Mucosa of gallbladder (tissue), 1 donor: ENCODE measurements at places on chromosomes 12 and 14.

DNA sequence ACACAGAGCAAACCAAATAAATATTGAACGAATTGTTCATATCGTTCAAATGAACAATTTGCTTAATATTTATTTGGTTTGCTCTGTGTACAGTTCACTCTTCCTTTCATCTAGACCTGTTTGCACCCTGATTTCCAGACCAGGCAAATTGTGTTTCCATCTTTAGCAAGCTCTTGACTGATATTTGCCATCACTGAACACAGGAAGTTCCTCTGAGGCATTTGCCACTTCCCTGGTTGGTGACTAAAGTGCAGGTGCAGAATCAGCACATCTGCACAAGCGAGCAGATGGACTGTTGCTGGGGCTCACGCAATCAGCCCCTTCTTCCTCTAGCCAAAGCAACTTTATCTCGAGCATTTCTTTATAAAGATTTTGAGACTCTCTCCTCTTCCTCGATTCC, 112.9 kb downstream of the DAAM1 start:
- DNase-seq: no peak

DNA sequence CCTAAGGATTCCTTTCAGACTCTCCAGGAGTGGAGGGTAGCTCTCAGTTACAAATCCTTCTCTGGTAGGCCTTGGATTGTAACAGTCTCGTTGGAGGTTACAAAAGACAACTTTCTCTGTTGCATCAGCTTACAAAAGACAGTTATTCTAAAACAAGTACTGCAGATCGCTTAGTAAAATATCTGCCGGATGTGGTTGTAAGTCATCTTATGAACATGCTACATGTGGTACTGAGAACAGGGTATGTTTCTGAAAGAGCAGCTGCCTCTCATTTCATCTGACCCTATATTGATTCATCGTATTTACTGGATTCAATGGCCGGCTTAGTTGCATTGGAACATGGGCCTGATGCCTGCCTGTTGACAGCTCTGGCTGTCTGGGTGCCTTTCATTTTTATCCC, 157.4 kb downstream of the PTCSC3 start:
- no peak for DNase-seq

DNA sequence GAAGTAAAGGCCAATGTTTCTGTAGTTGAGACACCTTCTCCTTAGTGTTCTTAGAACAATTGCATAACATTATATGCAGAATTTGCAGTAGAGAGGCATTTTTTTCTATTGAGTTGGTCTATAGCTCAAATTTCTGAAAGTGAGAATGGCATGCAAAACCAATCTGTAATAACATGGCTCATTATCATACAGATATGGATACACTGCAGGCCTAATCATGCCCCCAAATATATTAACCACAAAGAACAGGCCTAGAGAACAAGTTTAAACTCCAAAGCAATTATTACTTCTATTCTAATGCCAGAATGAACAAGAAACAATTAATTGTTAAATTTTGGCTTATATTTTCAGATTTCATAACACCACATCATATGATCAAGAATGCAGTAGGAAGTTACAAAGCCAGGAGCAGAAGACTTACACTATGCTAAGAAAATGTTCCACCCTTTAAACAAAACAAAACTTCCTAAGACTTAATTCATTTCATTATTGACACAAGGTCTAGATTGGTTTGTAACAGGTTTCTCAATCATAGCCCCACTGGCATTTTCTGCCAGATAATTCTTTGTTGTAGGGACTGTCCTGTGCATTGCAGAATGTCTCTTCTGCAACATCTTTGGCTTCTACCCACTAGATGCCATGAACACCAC, 26.9 kb downstream of the TMTC1 start:
- DNase-seq: no peak

DNA sequence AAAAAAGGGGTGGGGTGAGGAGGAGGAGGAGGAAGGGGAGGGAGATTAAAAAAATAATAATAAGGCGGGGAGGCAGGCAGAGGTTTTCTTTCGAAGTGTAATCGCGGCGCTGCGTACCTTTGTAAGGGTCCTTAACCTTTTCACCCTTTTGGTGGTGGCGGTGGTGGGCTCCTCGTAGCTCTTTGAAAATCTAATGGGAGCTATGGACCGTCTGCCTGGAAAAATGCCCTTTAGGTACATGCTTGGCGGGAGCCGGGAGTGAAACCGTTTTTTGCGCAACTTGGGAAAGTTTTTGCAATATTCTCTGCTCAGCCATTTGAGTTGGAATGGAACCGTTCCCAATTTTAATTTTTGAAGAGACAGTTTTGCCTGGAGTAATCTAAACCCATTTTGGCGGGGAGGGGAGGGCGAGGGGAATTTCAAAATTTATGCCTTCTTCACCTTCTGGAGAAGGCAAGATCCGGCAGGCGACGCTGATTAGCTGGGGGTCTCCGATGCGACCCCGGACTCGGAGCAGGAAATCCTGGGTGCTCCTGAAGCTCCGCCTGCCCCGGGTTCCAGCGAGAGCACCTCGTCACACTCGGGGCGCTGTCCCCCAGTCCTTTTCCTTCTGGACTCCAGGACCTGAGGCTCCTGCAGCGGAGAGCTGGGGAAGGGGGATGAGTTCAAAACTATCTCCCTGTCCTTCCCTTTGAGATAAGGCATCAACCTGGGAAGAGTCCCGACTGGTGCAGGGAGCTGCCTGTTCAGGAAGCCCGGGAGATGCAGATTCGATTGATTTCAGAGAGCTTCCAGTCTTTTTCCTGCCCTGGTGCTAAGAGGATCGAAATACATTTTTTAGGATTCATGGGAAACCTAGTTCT, 74.6 kb upstream of the TBX5 start:
- no peak for DNase-seq

- DNase-seq: no peak
Observed at GRCh38 chr12:58894040-58894439, 26.3 kb downstream of the LRIG3 start.

- DNase-seq: no peak
Observed at GRCh38 chr12:132380641-132381040, 51.3 kb upstream of the GALNT9 start.

DNA sequence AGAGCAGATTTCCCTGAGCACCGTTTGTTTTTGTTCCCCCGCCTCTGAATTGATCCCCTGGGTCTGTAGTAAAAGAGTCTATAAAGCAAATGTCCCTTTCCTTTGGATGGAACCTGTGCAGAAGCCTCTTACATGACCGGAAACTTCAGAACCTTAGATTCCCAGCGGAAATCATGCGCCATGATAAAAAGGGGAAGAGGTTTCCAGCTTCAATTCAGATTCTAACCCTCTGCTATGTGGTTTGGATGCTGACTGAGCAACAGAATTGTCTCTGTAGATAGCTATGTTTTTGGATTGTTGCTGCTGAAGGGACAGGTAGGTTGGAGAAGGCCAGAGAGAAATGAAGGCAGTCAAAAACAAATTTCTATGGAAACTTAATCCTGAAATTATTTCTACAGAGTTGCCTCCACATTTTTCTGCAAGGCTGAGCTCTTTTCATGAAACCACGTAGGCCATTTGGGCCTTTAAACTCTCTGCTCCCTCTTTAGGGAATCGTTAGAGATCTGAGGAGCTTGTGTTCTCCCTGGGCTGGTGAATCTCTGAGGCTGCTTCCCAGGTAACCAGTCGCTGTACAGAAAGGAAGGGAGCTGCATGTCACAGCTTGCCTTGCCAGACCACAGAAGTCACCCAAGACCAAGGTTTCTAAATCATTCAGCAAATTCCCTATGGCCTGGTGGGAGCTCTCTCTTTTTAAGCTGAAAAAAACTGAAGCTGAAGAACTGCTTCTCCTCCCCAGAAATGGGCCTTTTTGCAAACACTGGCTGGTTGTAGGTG, 28.7 kb upstream of the OR10P1 start:
- no peak for DNase-seq

- no peak for DNase-seq
Observed at GRCh38 chr14:58362798-58363412, 32.8 kb upstream of the TOMM20L start.

- no peak for DNase-seq
Observed at GRCh38 chr12:124592050-124592449, 24.6 kb upstream of the NCOR2 start.

- DNase-seq: no peak
Observed at GRCh38 chr12:78684419-78684818, 180.2 kb upstream of the SYT1 start.

DNA sequence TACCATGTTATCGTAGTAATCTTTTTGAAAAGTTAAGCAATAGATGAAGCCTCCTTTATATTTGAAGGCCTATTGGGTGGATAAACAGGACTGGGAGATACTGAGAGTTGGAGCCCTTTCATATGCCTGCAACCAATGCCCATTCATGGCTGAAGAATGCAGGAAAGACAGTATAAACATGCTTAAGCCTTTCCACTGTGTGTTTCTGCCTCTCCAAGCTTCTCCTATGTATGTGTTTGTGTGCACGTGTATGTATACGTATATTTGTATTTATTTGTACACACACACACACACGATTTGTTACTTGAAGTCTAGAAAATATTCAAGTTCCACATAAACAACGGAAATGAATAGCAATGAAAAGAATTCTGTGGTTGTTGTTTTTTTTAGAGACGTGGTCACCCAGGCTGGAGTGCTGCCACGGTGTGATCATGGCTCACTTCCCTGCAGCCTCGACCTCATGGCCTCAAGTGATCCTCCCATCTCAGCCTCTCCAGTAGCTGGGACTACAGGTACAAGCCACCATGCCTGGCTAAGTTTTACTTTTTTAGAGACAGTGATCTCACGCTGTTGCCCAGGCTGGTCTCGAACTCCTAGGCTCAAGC, 1453.5 kb downstream of the AACS start:
- no peak for DNase-seq

DNA sequence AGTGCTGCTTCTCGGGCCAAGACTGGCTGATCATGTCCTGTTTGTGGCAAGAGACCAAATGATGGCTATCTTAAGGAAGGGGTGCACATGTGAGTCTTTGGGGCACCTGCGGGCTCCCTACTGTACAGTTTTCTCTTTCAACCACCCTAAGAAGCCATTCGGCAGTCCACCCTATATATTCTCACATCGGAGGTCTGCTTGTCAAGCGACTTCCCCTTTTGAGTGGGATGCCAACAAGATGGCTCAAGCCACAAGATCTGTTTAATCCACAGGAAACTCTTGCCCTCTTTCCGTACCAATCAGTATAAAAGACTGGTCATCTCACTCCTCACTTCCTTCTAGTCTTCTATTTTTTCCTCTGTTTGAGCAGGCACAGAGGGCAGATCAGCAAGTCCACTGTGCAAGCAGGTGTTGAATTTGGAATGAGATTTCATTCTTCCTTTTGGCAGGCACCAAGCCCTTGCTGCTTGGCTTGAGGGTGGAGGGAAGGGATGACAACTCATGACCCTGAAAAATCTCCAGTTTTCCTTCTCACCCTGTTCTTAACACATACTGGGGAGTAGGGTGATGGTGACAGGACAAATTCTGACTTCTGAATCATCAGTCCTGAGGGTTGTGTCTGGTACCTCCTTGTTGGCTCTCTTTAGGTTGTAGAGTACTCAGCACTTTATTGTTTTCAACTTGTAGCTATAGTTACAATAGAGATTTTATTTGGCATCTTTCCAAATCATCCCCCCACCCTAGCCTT, 17.6 kb downstream of the LACRT start:
- no peak for DNase-seq

GRCh38 chr14:93991649-93992048, 5.5 kb upstream of the CCDC197 start:
- DNase-seq: no peak

GRCh38 chr12:121461048-121461447, 61.1 kb downstream of the RNF34 start:
- DNase-seq: no peak

DNA sequence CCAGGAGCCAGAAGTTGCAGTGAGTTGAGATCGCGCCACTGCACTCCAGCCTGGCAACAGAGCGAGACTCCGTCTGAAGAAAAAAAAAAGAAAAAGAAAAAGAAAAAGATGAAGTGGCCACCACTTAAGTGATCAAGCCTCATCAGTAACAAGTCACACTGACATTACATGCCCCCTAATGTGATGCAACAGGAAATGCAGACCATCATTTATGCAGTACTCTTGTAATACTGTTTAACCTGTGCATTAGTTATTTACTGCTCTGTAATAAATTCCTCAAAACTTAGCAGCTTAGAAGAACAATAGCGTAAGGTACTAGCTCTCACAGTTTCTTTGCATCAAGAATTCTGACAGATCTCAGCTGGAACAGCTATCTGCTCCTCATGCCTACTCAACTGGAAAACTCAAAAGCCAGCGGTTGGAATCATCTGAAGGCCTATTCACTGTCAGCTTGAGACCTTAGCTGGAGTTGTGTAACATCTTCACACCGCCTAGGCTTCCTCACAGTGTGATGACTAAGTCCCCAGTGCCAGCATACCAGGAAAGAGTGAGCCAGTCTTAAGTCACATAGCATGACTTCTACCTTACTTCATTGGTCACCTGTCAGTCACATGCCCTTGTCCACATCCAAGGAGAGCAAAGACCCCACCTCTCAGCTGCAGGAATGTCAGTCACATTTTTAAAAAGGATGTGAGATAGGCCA, 31.5 kb downstream of the EPS8 start:
- DNase-seq: no peak

DNA sequence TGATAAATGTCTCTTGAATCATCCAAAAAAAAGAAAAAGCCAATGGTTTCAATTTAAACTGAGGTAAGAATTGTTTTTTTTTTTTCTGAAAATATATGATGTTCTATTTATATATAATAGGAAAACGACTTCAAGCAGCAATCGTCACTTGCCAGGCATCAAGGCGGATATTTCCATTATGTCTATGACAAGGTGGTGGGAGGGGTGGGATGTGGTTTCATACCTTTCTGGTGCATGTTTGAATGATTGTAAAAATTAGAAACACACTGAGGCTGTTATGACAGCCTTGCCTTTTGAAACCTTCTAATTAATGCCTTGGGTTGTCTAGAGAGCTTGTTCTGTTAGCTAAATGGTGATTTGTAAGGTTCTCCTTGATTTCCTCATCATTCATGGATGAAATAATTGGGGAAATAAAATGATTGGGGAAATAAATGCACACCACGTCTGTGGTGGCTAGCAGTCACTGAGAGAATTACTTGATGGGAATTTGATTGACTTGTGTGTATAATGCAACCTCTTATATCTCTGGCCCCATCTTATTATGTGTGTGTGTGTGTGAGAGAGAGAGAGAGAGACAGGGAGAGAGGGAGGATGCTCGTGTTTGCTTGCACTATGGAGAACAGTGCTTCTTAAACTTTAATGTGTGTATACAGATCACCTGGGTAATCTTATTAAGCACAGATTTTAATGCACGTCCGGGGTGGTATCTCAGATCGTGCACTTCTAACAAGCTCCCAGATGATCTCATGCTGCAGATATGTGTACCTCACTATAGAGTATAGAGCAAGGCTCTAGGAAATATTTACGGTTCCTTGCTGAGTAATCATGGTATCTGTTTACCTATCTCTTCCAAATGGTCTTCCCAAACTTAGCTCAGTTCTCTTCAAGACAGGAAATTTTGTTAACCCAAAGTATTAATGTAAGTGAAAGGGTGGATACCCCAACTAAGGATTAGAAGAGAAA, 502.6 kb downstream of the DIO2 start:
- DNase-seq: no peak
